ENCODE measurements at places on chromosomes 11 and 22. TPM values are rescaled to one million over a fixed set of nuclear protein-coding genes. Genes with fewer than 3 reads are reported as not detected.
A peak's percentile ranks its signal among the peaks of the same experiment; 100 is the strongest.

DNA sequence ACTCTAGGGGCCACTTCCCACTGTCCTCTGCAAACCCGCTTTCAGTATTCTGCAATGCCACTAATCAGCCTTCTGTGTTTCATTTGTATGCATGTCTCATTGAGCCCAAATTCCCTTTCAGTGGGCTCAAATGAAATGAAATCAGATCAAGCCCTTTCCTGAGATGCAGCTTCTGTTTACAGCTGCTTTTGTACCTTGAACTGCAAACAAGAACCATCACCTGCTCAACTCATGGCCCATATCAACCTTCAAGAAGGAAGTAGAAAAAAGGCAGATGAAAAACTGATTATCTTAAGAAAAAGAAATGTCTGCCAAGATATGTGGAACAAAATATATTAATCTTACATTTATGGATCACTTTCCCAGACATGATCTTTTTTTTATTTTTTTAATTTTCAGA is 141.1 kb upstream of the ARHGAP42 start:
- no peak overlapping the region for H3K27ac ChIP-seq
- H3K36me3 ChIP-seq, result no peaks in the 10 kb centered on the region
- DNase-seq, result no peak
- no peaks in the 10 kb centered on the region for H3K4me1 ChIP-seq
- no peak overlapping the region for H3K4me3 ChIP-seq

C22orf39 gene
- 58.5 TPM for total RNA-seq

GRCh38 chr11:15258433-15259165 is 143.9 kb downstream of the INSC start:
- no peaks in the 10 kb centered on the region for H3K27me3 ChIP-seq
- H3K4me1 ChIP-seq, result no peaks in the 10 kb centered on the region
- no peak overlapping the region for H3K4me3 ChIP-seq
- H3K27ac ChIP-seq, result no peak overlapping the region
- H3K36me3 ChIP-seq, result no peaks in the 10 kb centered on the region

- H3K4me3 ChIP-seq, result no peak overlapping the region
- no peaks in the 10 kb centered on the region for H3K27me3 ChIP-seq
- H3K4me1 ChIP-seq, result no peaks in the 10 kb centered on the region
These were observed 2.7 kb downstream of the P2RY6 start for GRCh38 chr11:73274722-73275380.

KDM4E gene
- not detected for total RNA-seq

- H3K36me3 ChIP-seq, result no peaks in the 10 kb centered on the region
- no peak overlapping the region for H3K27ac ChIP-seq
- H3K4me1 ChIP-seq, result no peaks in the 10 kb centered on the region
- no peaks in the 10 kb centered on the region for H3K27me3 ChIP-seq
- H3K4me3 ChIP-seq, result no peak overlapping the region
These were observed 5.9 kb upstream of the CSF2RB start for GRCh38 chr22:36907253-36908195.

- H3K4me1 ChIP-seq, result no peaks in the 10 kb centered on the region
- peak overlapping the region; percentile 78 for H3K27ac ChIP-seq
- no peak for DNase-seq
- no peaks in the 10 kb centered on the region for H3K27me3 ChIP-seq
- peak overlapping the region; percentile 44 for H3K4me3 ChIP-seq
- no peaks in the 10 kb centered on the region for H3K36me3 ChIP-seq
These were observed 1247.8 kb downstream of the BRD1 start for GRCh38 chr22:48579928-48580309.

SEPTIN3 gene
- total RNA-seq, result not detected

DNA sequence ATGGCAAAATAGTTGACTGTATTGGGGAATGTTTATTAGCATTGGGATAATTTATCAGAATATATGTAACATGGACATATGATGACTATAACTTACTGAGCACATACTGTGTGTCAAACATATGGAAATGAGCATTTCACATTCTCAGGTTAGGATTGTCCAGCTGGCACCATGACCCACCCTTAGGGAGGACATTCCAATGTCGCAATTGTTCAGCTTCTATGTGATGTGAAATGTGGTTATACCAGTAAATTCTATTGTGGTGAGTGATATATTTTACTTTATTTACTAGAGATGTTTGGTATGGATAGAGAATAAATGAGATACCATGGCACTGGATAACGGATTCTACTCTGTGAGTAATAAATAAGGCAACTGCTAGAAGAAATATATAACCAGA is 50.4 kb downstream of the OR4A47 start:
- H3K4me1 ChIP-seq, result no peaks in the 10 kb centered on the region
- H3K27me3 ChIP-seq, result no peaks in the 10 kb centered on the region
- H3K4me3 ChIP-seq, result no peak overlapping the region
- no peak overlapping the region for H3K27ac ChIP-seq

DNA sequence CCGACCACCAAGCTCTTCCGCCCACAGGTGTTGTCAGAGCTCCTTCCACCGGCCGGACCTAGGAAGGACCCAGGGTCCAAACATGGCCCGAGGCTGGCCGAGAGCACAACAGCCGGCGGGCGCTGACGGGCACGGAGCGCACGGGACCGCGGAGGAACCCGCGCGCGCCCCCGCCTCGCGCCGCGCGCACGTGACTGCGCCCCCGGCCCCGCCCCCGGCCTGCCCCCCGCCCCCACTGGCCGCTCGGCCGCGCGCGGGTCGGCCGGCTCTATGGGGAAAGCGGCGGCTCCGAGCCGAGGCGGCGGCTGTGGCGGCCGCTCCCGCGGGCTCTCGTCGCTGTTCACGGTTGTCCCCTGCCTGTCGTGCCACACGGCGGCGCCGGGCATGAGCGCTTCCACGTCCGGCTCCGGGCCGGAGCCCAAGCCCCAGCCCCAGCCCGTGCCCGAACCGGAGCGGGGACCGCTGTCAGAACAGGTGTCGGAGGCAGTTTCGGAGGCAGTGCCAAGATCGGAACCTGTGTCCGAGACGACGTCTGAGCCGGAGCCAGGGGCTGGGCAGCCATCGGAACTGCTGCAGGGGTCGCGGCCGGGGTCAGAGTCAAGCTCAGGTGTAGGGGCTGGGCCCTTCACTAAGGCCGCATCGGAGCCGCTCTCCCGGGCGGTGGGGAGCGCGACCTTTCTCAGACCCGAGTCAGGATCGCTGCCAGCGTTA is at the start of gene OSBP2:
OSBP2 (plus strand) TSS at position 235 of the 711 bp plus-strand sequence; CDS start at position 271, 36 bp downstream.
- H3K27ac ChIP-seq, result no peak within 1 kb of the TSS
- H3K4me1 ChIP-seq, result no peaks in the 10 kb centered on the region
- H3K4me3 ChIP-seq, result peak within 1 kb of the TSS; percentile 73
- H3K27me3 ChIP-seq, result no peaks in the 10 kb centered on the region

MMP11 gene
- 7.6 TPM for total RNA-seq

GRCh38 chr22:36423461-36424404 is 36.0 kb upstream of the MYH9 start:
- H3K4me1 ChIP-seq, result peaks cover 5% of the 10 kb centered on the region
- no peaks in the 10 kb centered on the region for H3K36me3 ChIP-seq
- DNase-seq, result no peak
- H3K4me3 ChIP-seq, result no peak overlapping the region
- H3K27me3 ChIP-seq, result no peaks in the 10 kb centered on the region

All from ascending aorta (tissue), 2 donors.